ENCODE measurements at places on chromosomes 16 and 17. TPM values are rescaled to one million over a fixed set of nuclear protein-coding genes. Genes with fewer than 3 reads are reported as not detected.

The KCTD19 gene
- total RNA-seq, result under 0.01 TPM

The AOC3 gene
- 1.3 TPM for total RNA-seq

The NOD2 gene
- 0.26 TPM for total RNA-seq

The GABARAP gene
- 153 TPM for total RNA-seq

The TERB1 gene
- not detected for total RNA-seq

The DHRS11 gene
- total RNA-seq, result 4.9 TPM

The BCAR1 gene
- total RNA-seq, result 165 TPM

The TEX19 gene
- not detected for total RNA-seq

The ABHD15 gene
- total RNA-seq, result 8.8 TPM

The FOXL1 gene
- total RNA-seq, result 17.4 TPM

The ARL4D gene
- 22.0 TPM for total RNA-seq

The GLYR1 gene
- 56.2 TPM for total RNA-seq
